ENCODE measurements at places on chromosomes 5 and 9. TPM values are rescaled to one million over a fixed set of nuclear protein-coding genes. Genes with fewer than 3 reads are reported as not detected.

DNA sequence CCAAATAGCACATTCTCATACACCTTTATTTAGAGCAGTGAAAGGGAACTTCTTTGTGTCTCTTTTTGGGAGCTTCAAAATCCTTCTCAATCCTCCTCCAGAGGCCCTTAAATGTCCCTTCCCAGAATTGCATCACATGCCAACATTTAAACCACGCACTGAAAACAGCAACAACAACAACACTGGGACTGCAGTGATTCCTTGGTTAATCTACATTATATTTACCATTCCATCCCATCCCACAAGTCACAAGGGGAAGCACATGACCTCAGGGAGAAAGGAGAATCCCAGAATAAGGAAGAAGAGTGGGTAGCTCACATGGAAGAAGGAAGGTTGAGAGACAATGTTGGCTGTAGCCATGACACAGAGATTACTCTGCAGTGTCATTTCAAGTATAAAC lies 41.1 kb downstream of the ELOVL7 start:
- DNase-seq = no peak

DNA sequence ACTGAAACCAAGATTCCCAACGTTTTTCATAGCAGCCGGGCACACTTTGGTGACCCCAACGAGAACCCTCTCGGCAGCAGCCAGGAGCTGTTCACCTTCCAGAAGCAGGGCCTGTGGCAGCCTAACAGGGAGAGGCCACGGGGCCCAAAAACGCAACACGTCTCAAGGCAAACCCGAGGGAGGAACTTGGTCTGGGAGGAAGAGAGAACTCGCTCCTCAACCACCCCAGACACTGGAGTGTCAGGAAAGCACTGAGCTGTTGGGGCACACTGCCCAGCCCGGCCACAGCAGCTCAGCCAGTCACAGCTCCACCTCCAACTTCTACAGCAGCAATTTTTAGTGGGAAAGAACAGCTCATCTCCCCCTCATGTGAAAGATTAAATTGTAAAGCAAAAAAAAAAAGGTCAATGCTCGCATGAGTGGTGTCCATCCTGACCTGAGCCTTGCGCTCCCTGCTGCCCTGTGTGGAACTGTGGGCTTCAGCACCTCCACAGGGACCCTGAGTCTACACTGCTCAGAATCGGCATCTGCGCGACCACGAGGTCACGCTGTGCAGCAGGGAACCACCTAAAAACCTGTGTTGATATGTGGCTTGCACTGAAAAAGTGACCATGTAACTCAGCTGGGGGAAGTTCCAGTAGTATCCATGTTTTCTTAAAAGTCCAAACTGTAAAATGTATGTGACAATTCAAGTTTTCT lies 55.0 kb downstream of the IPPK start:
- DNase-seq = no peak

- DNase-seq = peak; percentile 20
These were observed 723 bp downstream of the PPP1R26 start for GRCh38 chr9:135480071-135480939.

GRCh38 chr5:180463216-180463900 lies 30.8 kb upstream of the CNOT6 start:
- DNase-seq = no peak

DNA sequence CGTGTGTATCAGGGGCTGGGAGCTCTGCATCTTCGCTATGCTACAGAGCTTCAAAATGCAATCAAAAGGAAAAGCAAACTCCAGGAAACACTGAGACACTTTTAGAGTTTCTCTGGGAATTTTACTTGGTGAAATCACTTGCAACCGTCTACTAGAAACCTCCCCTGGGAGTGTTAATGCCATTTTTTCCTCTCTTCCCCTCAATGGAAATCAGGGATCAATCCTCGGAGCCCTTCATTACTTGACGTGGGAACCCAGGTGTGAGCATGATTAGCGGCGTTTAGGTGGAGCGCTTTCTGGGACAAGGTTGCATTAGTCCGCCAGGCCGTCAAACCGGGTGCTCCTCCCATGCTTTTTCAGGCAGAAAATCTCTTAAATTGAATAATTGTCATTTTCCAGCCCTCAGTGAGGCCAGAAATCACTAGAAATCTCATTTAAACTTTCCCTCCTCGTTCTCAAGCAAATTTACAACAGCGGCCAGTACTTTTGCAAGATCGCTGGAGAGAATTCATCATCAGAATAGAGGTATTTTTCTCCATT lies 191.3 kb downstream of the IRX1 start:
- DNase-seq = no peak

- DNase-seq = no peak
These were observed 458.8 kb downstream of the SPATA31D1 start for GRCh38 chr9:82447343-82447742.

The OR13C4 gene
- not detected for total RNA-seq

The ZFP2 gene
- total RNA-seq = 0.56 TPM
